ENCODE measurements at places on chromosomes 11 and 22.

- no peak for DNase-seq
These were observed 18.2 kb upstream of the C22orf42 start for GRCh38 chr22:32177221-32177765.

DNA sequence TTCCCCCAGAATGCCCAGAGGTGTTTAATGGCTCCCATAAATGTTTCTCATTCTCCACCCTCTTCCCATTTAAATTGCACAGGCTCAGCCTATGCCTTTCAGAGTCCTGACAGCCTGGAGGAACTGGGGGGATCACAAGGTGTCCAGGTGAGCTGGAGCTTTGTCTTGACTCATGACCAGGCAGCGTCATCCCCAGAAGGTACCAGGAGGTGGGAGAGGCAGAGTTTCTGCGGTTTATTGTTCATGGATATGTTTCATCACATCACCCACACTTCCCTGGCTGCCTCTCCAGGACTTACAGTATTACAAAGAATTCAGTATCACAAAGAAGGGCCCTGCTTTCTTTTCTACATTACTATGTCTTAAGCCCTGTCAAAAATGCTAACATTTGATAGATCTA lies 103.2 kb upstream of the GALNT18 start:
- DNase-seq = no peak

- DNase-seq = no peak
These were observed 20.6 kb upstream of the RNASEH2C start for GRCh38 chr11:65741185-65741584.

- DNase-seq = no peak
These were observed 45.5 kb downstream of the GAS2 start for GRCh38 chr11:22711880-22712279.

- DNase-seq = no peak
These were observed 434.2 kb downstream of the DYNC2H1 start for GRCh38 chr11:103543456-103543855.

- no peak for DNase-seq
These were observed 201.8 kb upstream of the NCAM1 start for GRCh38 chr11:112759418-112759817.

DNA sequence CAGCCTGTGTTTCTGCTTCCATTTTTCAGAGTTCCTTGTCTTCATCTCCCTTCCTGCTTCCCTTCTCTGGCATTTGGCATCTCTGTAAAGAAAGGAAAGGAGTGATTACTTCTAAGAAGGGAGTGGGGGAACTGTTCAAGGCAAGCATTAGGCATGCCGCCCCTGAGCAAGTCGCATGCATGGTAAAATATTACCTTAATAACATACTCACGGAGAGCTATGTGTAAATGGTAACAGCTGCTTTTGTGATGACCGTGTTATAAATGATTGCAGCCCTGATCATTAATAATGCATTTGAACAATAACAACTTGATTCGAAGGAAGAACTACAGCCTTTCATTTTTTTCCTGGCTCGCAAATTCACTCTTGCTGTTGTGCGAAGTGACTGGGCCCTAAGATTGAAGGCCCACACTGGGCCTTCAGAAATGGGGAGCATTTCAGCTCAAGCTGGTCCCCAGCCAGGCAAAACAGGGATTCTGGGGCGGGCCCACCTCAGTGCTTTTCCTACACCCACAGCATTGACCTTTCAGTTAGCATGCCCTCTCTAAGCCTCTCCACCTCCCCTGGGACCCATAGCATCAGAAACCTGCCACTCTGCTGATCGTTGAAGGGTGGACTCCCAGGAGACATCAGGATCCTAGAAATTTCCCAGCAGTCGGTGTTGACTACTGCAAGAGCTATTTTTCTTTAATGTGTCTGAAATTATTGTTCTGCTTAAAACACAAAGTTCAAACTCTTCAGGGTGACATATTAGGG lies 263.0 kb upstream of the CADM1 start:
- no peak for DNase-seq

GRCh38 chr11:77410076-77410827 lies 63.6 kb downstream of the PAK1 start:
- no peak for DNase-seq

- no peak for DNase-seq
These were observed 8.9 kb downstream of the RELT start for GRCh38 chr11:73384872-73385689.

DNA sequence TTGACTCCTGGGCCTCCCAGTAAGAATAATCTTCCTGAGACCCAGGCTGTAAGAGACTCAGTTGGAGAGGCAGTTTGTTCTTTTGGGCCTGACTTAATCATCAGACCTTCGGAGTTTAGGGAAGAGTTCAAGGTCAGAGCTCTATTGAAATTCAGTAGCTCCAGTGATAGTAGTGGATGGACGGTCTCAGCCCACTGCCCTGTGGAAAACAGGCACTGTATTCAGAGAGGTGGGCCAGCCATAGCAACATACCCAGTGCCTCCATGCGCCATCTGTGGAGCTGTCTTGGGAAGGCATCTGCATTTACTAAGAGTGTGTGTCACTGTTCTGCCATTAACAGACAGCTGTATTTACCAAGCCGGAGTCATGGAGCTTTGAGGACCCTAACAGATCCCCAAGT lies 2.9 kb downstream of the SMARCB1 start:
- DNase-seq = no peak

DNA sequence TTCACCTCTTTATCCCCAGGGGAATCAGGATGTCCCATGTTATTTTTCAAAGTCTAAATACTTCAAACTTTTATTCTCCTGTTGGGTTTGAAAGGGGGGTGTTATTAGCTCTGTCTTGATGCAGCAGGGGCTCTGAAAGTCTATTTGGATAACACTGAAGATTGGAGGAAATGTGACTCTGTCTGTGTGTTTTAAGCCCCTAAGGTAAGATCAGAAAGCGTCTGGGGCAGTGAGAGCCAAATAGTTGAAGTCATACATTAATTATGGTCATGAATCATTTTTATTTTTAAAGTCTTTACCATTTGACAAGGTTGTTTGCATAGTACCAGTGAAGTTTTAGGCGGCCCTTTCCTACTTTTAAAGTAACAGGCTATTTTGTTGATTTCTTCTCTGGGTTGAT lies 139.0 kb downstream of the UVRAG start:
- no peak for DNase-seq

DNA sequence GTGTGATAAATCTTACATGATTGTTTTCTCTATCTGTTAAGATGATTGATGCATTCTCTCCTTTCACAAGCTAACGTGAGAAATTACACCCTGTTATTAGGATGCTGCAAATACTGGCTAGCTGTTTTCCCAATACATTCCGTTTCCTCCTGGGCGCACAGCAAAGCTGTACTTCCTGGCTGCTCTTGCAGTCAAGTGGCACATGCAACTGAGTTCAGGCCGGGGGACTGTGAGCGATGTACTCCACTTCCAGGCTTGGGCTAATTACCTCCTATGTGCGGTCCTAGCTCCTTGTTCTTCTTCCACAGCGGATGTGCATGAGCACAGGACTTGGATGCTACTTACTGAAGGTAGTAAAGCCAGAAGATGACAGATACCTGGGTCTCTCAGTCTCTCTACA lies 234.9 kb upstream of the SESN3 start:
- DNase-seq = no peak

DNA sequence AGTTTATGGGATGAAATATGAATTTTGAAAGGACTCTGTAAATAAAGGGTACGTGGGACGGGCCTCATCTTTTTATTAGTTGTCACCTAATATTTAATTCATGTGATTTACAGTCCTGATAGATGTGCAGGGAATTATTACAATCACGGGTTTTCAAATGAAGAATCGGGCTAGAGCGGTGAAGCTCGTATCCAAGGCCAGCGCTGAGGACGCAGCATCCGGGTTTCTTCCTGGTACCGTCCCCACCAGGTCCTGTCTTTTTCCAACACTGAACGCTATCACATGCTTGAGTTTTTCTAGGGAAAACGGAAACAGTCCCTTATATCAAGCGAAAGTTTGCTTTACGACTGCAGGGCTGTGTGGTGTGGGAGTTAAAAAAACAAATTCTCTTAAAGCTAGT lies 787 bp downstream of the SMDT1 start:
- no peak for DNase-seq

DNA sequence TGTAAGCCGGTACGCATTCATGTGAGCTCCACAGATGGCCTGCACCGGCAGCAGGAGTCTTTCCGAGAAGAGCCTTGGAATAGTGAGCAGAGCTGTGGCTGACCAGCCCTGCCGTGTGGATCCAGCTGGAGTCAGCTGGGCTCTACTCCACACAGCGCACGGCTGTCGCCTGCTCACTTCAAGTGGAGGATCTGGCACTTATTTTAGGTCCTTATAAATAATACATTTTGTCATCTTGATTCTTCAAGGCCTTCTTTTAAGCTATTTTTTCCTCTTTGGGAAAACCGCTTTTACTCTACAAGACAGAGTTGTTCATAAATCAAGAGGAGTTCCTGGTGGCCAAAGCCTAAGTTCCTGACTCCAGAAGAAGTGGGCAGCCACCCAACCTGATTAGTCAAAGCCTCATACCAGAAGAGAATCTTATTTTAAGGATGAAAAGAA lies 93.8 kb downstream of the KCNC1 start:
- no peak for DNase-seq

GRCh38 chr22:43449205-43449830 lies 37.5 kb downstream of the MPPED1 start:
- no peak for DNase-seq

DNA sequence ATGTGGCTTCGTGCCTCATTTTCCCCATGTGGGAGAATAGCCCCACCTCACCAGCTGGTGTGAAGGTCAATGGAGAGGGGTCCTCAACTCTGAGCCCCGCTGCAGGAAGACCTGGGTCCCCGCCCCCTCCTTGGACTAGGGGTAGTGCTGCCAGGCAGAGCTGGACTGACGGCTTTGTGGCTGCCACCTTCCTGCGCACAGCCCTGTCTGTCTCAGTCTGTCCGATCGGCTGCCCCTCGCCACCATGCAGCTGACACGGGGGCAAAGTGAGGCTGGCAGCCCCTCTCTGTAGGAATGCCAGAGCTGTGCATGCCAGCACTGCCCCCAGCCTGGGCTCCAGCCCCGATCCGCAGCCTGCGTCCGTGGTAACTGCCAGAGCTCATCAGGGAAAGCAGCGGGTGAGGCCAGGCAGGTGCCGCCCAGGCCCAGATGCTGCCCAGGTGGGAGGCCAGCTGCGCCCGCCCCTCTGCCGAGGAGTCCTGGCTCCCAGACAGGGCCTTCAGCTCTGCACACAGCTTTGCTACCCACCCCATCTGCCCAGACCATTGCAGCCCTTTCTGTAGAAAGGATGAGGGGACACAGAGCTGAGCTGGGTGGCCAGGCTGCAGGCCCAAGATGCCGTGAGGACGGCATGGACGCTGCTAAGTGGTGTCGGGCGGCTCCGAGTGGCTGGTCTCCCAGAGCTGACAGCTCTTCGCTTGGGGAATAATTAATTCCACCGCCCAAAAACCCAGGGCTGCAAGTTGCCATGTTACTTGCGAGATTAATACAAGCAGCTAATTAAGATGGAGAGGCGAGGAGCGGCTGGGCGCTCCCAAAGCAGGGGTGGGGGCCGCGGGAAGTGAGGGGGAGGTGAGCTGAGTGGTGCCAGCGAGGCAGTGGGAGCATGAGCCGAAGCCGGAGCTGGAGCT lies 19.5 kb upstream of the FLRT1 start:
- DNase-seq = no peak

- no peak for DNase-seq
These were observed 9.2 kb downstream of the STARD10 start for GRCh38 chr11:72784662-72785061.

DNA sequence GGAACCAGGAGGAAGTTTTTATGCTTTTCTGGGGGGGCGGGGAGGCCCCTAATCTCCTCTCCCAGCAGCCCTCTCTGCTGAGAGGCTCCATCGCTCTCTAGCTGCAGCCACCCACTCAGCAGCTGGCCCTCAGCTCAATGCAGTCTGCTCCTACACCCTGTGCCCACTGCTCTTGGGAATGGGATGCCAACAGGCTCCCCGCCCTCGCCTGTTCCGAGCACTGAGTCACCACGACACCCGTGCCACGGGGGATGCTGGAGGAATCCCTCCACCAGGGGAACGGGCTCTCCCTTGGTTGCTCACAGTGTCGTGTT lies 23.5 kb upstream of the SUSD2 start:
- no peak for DNase-seq

GRCh38 chr11:43735961-43736360 lies 55.4 kb downstream of the HSD17B12 start:
- no peak for DNase-seq

Data from HTR-8/SVneo (cell line).